ENCODE measurements at places on chromosomes 11 and 22.

DNA sequence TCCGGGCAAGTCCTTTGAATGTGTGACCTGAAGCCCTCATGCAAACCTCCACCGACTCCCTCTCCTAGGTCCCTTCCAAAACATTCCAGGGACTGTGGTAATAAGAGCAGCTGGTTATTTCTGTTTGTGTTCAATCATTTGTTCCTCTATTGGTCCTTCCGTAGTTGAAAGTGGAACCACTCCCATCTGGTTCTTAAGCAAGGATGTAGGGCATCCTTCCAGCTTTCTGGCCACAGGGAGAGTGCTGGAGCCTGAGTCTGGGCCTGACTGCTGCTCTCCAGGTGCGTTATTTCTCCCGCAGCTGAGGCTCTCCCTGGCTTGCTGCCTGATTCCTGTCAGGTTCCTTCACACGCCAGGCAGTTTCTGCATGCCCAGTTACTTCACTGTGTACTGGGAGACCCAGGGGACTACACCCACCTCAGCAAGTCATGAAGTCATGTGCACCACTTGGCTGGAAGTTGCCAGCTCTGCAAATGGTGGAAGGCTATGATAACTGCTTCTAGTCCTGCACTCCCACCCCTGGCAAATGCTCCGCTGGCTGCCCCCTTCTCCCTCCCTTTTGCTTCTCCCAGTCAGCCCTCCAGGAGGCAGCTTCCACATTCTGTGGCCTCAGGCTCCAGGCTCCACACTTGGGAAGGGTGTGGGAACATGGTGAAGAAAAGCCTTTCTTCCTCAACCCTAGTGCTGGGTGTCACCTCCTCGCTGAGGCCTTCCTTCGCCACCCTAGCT is 4.0 kb upstream of the ALX4 start:
- no peaks in the 10 kb centered on the region for H3K4me1 ChIP-seq
- no peak for DNase-seq
- H3K36me3 ChIP-seq, result no peaks in the 10 kb centered on the region
- no peak overlapping the region for H3K4me3 ChIP-seq

- no peaks in the 10 kb centered on the region for H3K27me3 ChIP-seq
- H3K27ac ChIP-seq, result no peak overlapping the region
- no peaks in the 10 kb centered on the region for H3K4me1 ChIP-seq
- H3K36me3 ChIP-seq, result no peaks in the 10 kb centered on the region
Observed at GRCh38 chr11:95680169-95680929, 109.2 kb downstream of the FAM76B start.

DNA sequence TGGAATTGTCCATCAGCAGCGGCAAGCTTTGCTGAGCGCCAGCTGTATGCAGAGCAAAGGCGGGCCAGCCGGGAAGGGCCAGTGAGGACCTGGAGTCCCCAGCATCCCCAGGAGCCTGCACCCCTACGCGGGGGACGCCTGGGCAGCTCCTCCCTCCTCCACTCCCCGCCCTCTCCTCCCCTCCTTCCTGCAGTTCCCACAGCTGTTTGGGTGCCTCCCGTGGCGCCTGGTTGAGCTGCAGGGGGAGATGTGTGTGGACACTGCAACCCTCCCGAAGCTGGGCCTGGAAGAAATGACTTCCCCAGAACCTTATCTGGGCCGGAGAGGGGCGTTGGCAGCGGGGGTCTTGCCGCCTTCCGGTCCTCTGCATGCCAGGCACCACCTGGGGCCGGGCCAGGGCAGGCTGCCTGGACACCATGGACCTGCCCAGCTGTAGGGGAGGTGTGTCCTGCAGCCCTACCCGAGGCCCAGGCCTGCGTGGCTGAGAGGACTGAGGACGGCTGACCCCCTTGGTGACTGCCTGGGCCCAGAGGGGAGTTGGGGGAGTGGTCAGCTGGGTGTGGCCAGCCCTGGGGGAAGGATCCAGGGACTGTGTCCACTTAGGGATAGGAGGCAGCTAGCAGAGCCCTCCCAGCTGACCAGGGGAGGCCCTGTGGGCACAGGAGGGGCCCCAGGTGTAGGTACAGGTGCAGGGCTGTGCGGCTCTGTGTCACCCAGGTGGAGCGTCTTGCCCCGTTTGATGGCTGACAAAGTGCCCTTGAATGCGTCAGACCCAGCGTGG is 16.8 kb upstream of the MUC6 start:
- H3K36me3 ChIP-seq, result no peaks in the 10 kb centered on the region
- peaks cover 18% of the 10 kb centered on the region for H3K4me1 ChIP-seq
- H3K4me3 ChIP-seq, result no peak overlapping the region
- no peak for DNase-seq
- no peaks in the 10 kb centered on the region for H3K27me3 ChIP-seq
- H3K27ac ChIP-seq, result no peak overlapping the region

DNA sequence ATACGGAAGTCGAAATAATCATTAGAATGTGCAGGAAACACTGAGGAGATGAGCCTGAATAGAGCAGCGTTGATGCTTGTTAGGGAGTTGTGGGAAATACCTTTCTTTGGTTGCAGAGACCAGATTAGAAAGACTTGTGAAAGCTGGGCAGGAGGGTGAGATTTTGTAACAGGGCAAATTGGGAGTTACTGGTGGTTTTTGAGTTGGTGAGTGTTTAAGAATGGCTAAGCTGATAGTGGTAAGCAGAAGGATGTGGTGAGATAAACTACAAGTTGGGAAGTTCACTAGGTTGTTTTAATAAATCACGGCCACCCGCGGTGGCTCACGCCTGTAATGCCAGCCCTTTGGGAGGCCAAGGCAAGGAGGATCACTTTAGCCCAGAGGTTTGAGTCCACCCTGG is 34.4 kb downstream of the MCAM start:
- no peak for DNase-seq
- H3K27ac ChIP-seq, result no peak overlapping the region
- H3K36me3 ChIP-seq, result peaks cover 23% of the 10 kb centered on the region

Measured in HCT116 (cell line).